Heart left ventricle (tissue), 16 donors: ENCODE measurements at places on chromosomes 13 and 19. TPM values are rescaled to one million over a fixed set of nuclear protein-coding genes. Genes with fewer than 3 reads are reported as not detected.

DNA sequence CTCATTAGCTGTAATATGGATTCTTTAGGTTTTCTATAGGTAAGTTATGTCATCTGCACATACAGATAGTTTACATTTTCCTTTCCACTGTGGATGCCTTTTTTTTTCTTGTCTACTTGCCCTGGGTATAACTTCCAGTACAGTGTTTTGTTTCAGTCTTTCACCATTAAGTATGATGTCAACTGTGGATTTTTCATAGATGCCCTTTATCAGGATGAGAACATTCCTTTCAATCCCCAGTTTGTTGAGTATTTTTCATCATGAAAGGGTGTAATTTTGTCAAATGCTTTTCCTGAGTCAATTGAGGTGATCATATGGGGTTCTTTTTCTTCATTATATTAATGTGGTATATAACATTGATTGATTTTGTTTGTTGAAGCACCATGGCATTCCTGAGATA, 43.6 kb upstream of the SACS start:
- DNase-seq, result no peak
- no peaks in the 10 kb centered on the region for H3K36me3 ChIP-seq
- no peaks in the 10 kb centered on the region for H3K27me3 ChIP-seq
- no peak overlapping the region for H3K4me3 ChIP-seq
- no peaks in the 10 kb centered on the region for H3K4me1 ChIP-seq

- no peak overlapping the region for H3K27ac ChIP-seq
- no peak for DNase-seq
- H3K4me3 ChIP-seq, result no peak overlapping the region
- H3K36me3 ChIP-seq, result no peaks in the 10 kb centered on the region
- peaks cover 6% of the 10 kb centered on the region for H3K27me3 ChIP-seq
Measured at GRCh38 chr19:39595950-39596349, 6.4 kb upstream of the LGALS13 start.

DNA sequence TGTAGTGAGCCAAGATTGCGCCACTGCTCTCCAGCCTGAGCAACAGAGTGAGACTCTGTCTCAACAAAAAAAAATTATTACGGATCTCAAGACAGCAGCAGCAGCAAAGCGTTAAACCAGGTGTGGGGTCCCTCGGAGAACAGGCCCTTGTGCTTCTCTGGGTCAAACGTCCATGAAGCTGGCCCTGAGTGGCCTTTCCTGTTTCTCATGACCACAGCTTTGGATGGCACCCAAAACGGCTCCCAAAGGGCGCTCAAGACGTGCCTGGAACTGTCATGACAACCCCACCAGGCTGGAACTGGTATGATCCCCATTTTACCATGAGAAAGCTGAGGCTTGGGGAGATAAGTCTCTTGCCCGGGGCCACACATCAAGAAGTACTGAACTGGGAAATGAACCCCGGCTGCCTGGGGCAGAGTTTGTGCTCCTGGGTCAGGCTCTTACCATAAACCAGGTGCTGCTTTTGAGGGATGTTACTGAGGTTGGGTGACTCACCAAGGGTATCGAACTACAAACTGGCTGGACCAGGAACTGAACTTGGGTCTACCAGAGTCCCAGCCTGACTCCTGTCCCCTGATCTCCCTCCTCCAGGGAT, 11.6 kb upstream of the SAMD1 start:
- no peaks in the 10 kb centered on the region for H3K27me3 ChIP-seq
- H3K4me3 ChIP-seq, result no peak overlapping the region
- DNase-seq, result no peak
- peaks cover 93% of the 10 kb centered on the region for H3K36me3 ChIP-seq

- DNase-seq, result no peak
- no peaks in the 10 kb centered on the region for H3K27me3 ChIP-seq
- H3K36me3 ChIP-seq, result no peaks in the 10 kb centered on the region
- no peak overlapping the region for H3K27ac ChIP-seq
- no peak overlapping the region for H3K4me3 ChIP-seq
- peaks cover 4% of the 10 kb centered on the region for H3K4me1 ChIP-seq
Measured at GRCh38 chr19:4144666-4145249, 8.7 kb upstream of the CREB3L3 start.

GRCh38 chr19:1804858-1805257, 7.2 kb downstream of the ATP8B3 start:
- DNase-seq, result no peak
- no peaks in the 10 kb centered on the region for H3K36me3 ChIP-seq
- no peaks in the 10 kb centered on the region for H3K27me3 ChIP-seq

GRCh38 chr13:48636550-48636949, 17.2 kb upstream of the CYSLTR2 start:
- no peak for DNase-seq
- no peak overlapping the region for H3K4me3 ChIP-seq
- H3K36me3 ChIP-seq, result no peaks in the 10 kb centered on the region
- H3K27ac ChIP-seq, result no peak overlapping the region
- H3K27me3 ChIP-seq, result no peaks in the 10 kb centered on the region

- H3K4me1 ChIP-seq, result no peaks in the 10 kb centered on the region
- no peaks in the 10 kb centered on the region for H3K27me3 ChIP-seq
- no peak overlapping the region for H3K27ac ChIP-seq
- H3K4me3 ChIP-seq, result no peak overlapping the region
- H3K36me3 ChIP-seq, result no peaks in the 10 kb centered on the region
- DNase-seq, result no peak
Measured at GRCh38 chr13:101747039-101747438, 294.6 kb downstream of the ITGBL1 start.

- H3K27me3 ChIP-seq, result no peaks in the 10 kb centered on the region
- H3K4me1 ChIP-seq, result peaks cover 23% of the 10 kb centered on the region
- H3K27ac ChIP-seq, result no peak overlapping the region
- no peak for DNase-seq
- no peak overlapping the region for H3K4me3 ChIP-seq
Measured at GRCh38 chr19:16569609-16570320, 2.5 kb downstream of the SLC35E1 start.

GRCh38 chr13:27617881-27618321, 2.4 kb downstream of the LNX2 start:
- no peak for DNase-seq
- H3K27me3 ChIP-seq, result no peaks in the 10 kb centered on the region
- no peak overlapping the region for H3K4me3 ChIP-seq
- peaks cover 33% of the 10 kb centered on the region for H3K4me1 ChIP-seq
- H3K27ac ChIP-seq, result peak overlapping the region; percentile 98

DNA sequence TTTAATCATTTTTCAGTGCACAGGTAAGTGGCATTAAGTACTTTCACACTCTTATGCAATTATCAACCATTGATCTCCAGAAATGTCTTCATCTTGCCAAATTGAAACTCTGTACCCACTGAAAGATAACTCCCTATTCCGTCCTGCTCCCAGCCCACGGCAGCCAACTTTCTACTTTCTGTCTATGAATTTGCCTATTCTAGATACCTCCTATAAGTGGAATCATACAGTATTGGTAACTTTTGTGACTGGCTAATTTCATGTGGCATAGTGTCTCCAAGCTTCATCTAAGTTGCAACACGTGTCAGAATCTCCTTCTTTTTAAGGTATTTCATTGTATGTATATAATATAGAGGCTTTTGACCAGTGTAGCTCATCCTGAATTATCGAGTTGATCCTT, 5.7 kb upstream of the CEACAM18 start:
- no peak overlapping the region for H3K27ac ChIP-seq
- no peak for DNase-seq
- no peaks in the 10 kb centered on the region for H3K36me3 ChIP-seq
- H3K4me3 ChIP-seq, result no peak overlapping the region
- H3K27me3 ChIP-seq, result peaks cover 3% of the 10 kb centered on the region

GRCh38 chr19:4576016-4576933, 16.8 kb upstream of the SEMA6B start:
- peak; percentile 59 for DNase-seq
- H3K27me3 ChIP-seq, result peaks cover 11% of the 10 kb centered on the region
- H3K4me3 ChIP-seq, result no peak overlapping the region
- H3K27ac ChIP-seq, result peak overlapping the region; percentile 70
- peaks cover 21% of the 10 kb centered on the region for H3K4me1 ChIP-seq

DNA sequence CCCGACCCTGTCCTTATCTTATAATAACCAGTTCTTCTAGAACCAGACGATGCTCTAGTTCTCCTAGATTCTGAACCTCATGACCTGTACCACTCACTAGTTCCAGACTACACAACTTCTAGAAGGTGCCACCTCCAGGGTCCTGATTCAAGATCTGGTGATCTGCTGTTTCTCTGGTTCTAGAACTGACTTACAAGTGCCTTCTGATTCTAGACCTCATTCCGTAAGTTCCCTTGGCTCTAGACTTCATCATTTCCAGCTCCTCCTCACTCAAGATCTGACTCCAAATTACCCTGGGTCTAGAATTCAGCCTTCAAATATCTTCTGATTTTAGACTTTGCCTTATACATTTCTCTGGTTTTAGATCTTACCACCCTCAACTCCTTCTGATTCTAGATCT, 5.0 kb upstream of the PPP5C start:
- no peak for DNase-seq
- peaks cover 54% of the 10 kb centered on the region for H3K36me3 ChIP-seq
- peaks cover 5% of the 10 kb centered on the region for H3K4me1 ChIP-seq
- no peak overlapping the region for H3K4me3 ChIP-seq
- no peaks in the 10 kb centered on the region for H3K27me3 ChIP-seq
- H3K27ac ChIP-seq, result no peak overlapping the region

- H3K4me1 ChIP-seq, result peaks cover 46% of the 10 kb centered on the region
- DNase-seq, result peak; percentile 53
- H3K27me3 ChIP-seq, result no peaks in the 10 kb centered on the region
Measured at GRCh38 chr19:14561847-14562351, 10.0 kb downstream of the NDUFB7 start.

GRCh38 chr19:24048261-24048660, 38.7 kb upstream of the ZNF254 start:
- H3K27ac ChIP-seq, result no peak overlapping the region
- H3K4me3 ChIP-seq, result no peak overlapping the region
- no peak for DNase-seq
- no peaks in the 10 kb centered on the region for H3K4me1 ChIP-seq
- H3K36me3 ChIP-seq, result peaks cover 88% of the 10 kb centered on the region
- H3K27me3 ChIP-seq, result no peaks in the 10 kb centered on the region

DNA sequence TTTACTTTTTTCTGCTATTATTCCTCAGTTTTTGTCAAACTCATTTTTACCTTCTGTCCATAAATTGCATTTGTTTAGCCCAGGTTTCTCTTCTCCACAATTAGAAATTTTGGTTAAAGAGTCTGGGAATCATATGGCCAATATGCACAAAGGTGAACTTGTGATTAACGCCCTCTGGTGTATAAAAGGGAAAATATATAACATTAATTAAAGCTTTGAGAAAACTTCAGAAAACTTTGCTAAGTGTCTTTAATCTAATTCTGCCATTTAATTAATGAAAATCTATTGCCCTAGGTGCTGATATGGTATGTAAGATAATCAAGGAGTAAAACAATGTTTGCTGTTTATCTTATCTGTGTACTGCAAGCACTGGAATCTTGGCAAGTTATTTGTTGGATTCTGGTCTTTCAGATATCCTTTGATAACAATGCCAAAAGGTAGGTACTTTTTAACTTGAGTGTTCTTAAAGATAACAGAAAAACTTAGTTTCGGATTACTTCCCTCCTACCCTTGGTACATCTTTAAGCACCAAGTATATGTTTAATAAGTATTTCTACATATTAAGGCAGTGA, 402.6 kb downstream of the SUCLA2 start:
- no peaks in the 10 kb centered on the region for H3K27me3 ChIP-seq
- H3K4me1 ChIP-seq, result no peaks in the 10 kb centered on the region
- H3K27ac ChIP-seq, result no peak overlapping the region
- H3K36me3 ChIP-seq, result no peaks in the 10 kb centered on the region
- no peak for DNase-seq
- H3K4me3 ChIP-seq, result no peak overlapping the region

DNA sequence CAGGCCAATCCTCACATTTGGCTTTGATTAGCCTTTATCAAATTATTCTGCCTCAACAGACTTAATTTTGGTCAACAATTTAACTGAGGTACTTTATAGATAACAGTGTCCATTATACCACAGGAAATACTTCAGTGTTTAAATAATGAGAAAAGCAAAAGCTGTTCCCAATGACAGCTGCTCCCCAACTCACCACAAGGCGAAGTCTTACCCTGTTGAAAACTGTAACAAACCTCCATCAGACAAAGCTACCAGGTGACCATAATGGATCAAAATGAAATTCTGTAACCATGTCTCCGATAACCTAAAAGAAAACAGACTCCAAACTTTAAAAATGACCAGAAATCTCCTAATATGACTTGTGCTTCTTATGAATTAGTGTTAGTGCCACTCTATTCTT, 50.3 kb downstream of the ZNF44 start:
- H3K4me1 ChIP-seq, result no peaks in the 10 kb centered on the region
- no peak overlapping the region for H3K4me3 ChIP-seq
- no peak for DNase-seq

DNA sequence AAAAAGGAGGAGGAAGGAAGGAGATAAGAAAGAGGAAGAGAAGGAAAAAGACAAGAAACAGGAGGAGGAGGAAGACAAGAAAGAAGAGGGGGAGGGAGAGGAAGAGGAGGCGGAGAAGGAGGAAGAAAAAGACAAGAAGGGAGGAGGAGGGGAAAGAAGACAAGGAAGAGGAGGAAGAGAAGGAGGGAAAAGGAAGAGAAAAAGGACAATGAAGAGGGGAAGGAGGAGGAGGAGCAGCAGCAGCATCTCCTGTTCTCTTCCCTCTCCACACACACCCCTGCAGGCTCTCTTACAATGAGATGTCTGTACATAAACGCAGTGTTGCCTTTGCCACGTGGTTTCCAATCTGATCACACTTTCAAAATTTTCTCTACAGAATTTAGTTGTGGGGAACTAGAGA, 66.6 kb downstream of the RUBCNL start:
- no peak for DNase-seq
- H3K27me3 ChIP-seq, result no peaks in the 10 kb centered on the region
- no peaks in the 10 kb centered on the region for H3K36me3 ChIP-seq
- H3K4me1 ChIP-seq, result no peaks in the 10 kb centered on the region
- no peak overlapping the region for H3K27ac ChIP-seq
- no peak overlapping the region for H3K4me3 ChIP-seq

DNA sequence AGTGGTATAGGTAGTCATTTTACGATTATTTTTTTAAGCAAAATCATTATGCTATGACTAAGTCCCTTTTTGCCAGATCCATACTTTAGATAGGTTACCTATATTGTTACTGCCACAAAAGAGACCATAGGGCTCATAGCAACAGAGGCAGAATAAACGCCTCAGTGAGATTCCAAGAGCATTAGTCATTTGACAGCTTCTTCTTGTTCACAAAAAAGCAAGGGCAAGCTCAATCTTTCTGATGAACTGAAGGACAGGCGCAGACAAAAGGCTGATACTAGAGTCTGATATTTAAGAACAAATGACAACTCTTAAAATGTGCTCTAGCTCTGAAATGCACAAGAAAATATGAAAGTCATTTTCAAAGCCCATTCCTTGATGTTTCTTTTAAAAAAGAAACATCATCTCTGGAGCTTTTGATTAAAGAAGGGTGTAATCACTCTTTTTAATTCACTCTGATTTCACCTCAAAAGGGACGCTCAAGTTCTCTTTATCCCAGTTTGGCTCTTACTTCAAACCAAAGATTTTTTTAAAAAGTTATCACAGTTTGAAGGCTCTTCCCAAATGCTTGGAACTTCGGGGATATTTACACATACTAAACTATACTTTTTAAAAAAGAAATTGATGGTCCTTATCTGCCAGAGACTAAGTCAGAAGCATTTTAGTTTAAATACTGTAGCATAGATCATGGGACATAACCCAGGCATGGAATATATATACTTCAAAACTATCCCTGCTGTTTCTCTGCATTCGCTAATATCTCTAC, 187.2 kb downstream of the EFNB2 start:
- no peak overlapping the region for H3K4me3 ChIP-seq
- peaks cover 8% of the 10 kb centered on the region for H3K4me1 ChIP-seq
- no peak overlapping the region for H3K27ac ChIP-seq
- peaks cover 7% of the 10 kb centered on the region for H3K27me3 ChIP-seq
- DNase-seq, result no peak

Gene LIPE
- 57.3 TPM for total RNA-seq

Gene RINL
- 2.5 TPM for total RNA-seq

Gene CYP2A6
- not detected for total RNA-seq
